Ascending aorta (tissue), 2 donors: ENCODE measurements at places on chromosomes 1 and 21.

GRCh38 chr21:42357307-42357706, 6.5 kb upstream of the TFF2 start:
- DNase-seq: no peak

GRCh38 chr1:88538222-88538899, 145.7 kb upstream of the PKN2 start:
- DNase-seq: no peak

- DNase-seq: no peak
Measured at GRCh38 chr1:166814611-166815010, 24.7 kb upstream of the POGK start.

DNA sequence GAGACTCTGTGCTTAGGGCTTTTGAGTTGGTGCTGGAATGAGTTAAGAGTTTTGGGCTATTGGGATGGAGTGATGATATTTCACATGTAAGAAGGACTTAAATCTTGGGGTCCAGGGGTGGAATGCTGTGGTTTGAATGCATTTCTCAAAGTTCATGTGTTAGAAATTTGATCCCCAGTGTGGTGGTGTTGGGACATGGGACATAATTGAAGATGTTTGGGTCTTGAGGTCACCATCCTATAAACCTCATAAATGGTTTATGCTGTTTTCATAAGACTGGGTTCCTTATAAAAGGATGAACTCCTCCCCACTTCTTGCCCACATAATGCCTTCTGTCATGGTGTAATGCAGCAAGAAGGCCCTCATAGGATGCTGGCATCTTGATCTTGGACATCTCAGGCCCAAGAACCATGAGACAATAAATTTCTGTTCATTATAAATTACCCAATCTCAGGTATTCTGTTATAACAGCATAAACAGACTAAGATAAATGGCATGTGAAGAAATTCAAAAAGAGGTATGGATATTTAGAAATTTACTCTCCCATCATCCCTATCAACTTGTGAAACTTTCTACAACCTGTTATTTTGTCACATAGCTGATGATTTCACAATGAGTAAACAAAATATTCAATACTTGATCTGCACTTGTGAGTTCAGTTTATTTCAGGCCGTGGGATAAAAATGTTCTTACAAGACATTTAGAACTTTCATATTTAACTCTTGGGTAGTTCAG, 48.0 kb upstream of the NEK7 start:
- DNase-seq: no peak

- DNase-seq: peak; percentile 78
Measured at GRCh38 chr1:33455539-33456501, 16.6 kb upstream of the ZSCAN20 start.

DNA sequence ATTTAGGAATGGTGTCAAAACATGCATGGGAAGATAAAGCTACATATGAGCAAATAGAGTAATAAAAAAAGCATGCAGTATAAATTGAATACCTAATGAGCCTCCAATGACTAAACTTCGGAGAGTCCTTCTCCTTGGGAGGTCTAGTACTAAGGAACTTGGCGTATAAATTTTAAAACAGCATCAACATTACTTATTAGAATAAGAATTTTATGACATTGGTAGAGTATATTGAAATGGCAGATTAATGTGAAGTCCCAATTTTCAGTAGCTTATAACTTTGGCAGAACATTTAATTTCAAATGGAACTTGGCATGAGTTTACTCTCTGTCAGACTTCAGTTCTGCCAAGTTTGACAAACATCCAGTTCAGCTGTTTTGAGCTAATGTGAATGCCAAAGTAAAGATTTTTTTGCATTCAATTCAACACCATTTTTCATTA, 104.7 kb upstream of the RGS18 start:
- no peak for DNase-seq

- DNase-seq: no peak
Measured at GRCh38 chr21:21997390-21998333, 999.5 kb downstream of the NCAM2 start.
